ENCODE measurements at places on chromosomes 1 and 21.

- DNase-seq = no peak
Observed at GRCh38 chr1:29646161-29646775, 409.9 kb downstream of the PTPRU start.

- DNase-seq = no peak
Observed at GRCh38 chr1:46183079-46183847, 7.0 kb upstream of the P3R3URF start.

- DNase-seq = no peak
Observed at GRCh38 chr1:101798417-101798816, 198.3 kb downstream of the OLFM3 start.

DNA sequence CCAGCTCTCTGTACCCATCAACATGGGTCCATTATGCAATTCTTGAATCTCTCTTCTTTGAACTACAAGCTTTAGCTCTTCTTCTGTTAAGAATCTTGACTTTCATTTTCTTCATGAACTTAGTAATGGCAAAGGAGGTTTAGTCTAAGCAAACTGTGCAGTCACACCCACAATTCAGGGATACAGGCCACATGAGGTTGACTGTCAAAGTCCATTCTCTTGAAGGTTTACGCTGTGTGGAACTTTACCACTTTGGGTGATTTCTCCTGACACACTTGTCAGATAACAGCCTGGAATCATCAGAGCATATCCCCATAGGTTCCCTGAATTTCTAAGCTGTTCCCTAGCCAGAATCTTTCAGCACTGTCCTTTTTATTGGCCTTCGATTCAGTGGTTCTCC is 48.0 kb upstream of the NHLH2 start:
- DNase-seq = no peak

DNA sequence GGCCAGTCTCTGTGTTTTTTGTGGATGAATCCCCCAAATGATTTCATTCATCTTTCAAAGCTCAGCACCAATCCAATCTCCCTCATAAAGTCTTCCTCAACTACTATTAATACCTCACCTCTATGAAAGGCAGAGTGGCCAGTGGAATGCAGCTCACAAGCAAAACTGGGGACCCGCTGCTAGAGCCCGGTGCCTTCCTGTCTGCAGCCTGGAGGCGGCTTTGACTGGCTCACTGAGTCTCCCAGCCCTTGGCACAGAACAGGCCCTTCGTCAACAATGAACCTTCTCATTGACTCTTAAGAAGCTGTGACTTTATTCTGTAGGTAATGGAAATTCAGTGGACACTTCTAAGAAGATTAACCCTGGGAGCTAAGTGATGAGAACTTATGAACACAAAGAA is 86.8 kb upstream of the RAB4A start:
- DNase-seq = no peak

DNA sequence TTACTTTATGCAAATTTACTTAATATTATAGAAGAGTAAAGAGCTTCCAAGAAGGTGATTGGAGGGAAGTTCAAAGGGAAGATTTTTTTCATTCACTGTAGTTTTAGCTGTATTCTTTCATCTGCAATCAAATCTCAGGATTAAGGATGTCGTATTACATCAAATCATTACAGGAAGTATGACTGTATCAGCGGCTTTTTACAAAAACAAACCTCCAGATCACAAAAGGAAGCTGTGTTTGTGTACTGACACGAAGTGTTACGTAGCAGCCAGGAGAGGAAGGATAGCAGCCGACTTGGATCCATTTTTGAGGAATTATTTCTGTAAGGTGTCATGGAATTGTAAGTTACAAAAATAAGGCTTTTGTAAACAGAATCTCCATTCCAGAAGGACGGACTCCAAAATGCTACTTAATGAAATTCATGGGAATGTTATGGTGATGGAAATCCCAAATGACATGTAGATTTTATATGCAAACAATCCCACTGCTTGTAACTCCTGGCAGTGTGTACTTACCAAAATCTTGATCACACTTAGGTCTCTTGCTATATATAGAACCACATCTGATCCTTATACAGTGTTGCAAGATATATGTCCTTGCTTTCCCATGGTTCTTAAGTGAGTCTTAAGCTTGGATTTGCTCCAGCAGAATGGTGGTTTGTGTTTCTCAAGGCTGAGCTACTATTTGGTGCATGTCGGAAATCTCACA is 49.8 kb downstream of the KCNJ15 start:
- DNase-seq = no peak

- DNase-seq = no peak
Observed at GRCh38 chr21:14313300-14313699, 69.6 kb downstream of the HSPA13 start.

GRCh38 chr1:232899268-232899667 is 51.1 kb upstream of the NTPCR start:
- DNase-seq = no peak

DNA sequence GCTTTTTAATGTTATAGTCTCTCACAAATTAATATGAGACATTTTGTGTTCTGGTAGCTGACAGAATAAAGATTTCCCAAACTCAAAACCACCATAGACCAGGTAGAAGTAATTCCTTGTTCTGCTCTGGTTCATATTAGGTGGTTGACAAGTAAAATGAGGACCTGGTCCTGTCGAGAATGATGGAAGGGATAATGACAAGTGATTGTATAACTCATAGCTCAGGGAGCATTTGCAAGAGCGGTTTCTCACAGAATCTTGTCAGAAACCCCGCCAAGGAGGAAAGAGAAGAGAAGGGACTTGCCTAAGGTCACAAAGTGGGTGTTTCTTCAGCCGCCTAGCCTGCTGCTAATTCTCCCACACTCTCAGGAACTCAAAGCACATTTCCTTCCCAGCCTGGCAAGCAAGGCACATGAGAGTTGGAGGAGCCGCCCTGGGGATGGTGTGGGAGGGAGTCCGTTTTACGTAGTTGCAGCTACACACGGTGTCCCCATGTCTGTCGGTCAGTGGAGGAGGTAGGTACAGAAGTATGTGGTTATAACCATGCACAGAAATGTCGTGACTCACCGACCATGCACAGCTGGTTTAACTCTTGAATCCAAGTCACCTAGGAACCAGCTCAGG is 46.5 kb downstream of the SAMD13 start:
- no peak for DNase-seq

- no peak for DNase-seq
Observed at GRCh38 chr1:115717541-115717940, 51.0 kb downstream of the CASQ2 start.

GRCh38 chr1:236773919-236774318 is 21.2 kb upstream of the MTR start:
- no peak for DNase-seq

- no peak for DNase-seq
Observed at GRCh38 chr21:34841154-34841553, 172.4 kb downstream of the CLIC6 start.

GRCh38 chr1:104125266-104125665 is 375.6 kb downstream of the AMY1C start:
- no peak for DNase-seq

GRCh38 chr1:10514490-10515235 is 39.9 kb downstream of the PEX14 start:
- no peak for DNase-seq

GRCh38 chr1:51328279-51328678 is 2.1 kb downstream of the TTC39A start:
- no peak for DNase-seq

DNA sequence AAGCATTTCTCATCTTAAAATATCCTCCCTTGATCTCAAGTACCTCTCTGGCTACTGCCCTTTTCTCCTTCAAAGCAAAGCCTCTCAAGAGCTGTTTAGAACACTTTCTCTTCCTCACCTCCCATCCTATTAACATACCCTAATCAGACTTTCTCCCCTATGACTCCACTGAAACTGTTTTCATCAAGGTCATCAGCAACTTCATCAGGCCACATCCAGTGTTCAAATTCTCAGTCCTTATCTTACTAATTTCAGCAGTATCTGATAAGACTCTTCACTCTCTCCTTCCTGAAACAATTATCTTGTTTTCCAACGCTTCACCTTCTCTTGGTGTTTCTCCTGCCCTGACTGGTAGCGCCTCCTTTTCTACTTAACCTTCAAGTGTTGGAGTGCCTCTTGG is 1.5 kb upstream of the RAP1A start:
- DNase-seq = no peak

DNA sequence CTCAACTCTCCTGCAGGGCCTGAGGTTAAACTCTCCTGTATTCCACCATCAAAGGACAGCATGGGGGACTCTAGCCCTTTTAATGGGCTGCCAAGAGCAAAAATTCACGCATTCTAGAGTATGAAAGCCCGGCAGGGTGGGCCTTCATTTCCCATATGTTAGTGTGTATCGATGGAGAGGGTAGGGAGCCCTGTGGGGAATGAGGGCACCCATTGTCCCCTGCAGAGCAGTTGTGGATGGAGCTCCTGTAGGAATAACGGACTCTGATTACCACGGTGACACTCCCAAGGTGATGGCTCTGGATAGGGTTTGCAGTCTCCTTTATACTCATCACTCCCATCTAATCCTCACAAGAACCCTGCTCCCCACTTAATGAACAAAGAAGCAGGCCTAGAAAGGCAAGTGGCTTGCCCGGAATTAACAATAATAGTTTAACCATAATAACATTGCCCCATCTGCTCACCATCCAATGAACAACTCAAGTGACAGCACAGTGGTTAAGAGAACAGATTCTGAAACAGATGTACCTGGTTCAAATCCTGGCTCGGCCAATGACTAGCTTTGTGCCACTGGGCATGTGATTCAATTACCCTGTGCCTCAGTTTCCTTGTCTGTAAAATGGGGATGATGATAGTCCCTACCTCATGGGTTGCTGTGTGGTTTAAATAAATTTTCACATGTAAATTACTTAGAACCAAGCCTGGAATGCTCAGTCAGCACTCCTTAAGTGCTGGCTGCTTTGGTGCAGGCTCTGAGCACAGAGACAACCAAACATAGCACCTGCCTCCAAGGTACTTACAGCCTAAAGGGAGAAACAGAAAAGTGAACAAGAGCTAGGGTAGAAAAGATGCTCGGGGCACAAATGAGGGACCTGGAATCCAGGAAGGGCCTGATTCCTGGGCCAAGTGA is 29.0 kb downstream of the HIVEP3 start:
- DNase-seq = no peak

DNA sequence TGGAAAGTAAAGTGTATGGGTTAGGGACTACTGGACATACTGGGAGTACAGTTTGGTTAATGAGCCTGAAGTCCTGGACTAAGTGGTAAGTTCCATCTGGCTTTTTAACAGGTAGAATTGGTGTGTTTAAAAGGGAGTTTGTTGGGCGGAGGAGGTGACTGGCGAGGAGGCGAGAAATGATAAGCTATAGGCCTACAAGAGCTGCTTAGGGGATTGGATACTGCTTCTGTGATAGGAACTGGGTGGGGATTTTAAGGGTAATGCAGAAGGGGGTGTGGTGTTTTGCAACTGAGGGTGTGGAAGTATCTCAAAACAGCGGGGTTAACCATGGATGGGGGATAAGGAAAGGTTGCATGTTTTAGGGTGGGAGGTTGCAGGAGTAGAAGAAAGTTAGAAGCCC is 3.5 kb downstream of the ERVH48-1 start:
- no peak for DNase-seq

DNA sequence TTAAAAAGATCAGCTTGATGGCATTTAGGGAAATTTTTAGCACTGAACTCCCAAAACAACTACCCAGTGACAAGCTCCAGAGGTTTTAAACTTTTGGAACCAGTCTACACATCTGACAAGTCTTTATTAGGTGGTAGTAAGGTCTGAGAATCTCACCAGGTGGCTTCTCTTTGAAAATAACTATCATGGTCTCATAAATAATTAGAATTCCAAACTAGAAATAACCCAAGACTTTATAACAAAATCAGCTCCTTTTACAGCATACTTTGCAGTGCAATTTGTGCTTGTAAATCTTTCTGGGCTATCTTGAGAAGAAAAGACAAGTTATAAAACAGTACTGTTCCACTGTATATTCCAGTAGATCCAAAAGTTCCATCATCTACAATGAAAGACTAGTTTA is 108.7 kb downstream of the LTN1 start:
- no peak for DNase-seq

DNA sequence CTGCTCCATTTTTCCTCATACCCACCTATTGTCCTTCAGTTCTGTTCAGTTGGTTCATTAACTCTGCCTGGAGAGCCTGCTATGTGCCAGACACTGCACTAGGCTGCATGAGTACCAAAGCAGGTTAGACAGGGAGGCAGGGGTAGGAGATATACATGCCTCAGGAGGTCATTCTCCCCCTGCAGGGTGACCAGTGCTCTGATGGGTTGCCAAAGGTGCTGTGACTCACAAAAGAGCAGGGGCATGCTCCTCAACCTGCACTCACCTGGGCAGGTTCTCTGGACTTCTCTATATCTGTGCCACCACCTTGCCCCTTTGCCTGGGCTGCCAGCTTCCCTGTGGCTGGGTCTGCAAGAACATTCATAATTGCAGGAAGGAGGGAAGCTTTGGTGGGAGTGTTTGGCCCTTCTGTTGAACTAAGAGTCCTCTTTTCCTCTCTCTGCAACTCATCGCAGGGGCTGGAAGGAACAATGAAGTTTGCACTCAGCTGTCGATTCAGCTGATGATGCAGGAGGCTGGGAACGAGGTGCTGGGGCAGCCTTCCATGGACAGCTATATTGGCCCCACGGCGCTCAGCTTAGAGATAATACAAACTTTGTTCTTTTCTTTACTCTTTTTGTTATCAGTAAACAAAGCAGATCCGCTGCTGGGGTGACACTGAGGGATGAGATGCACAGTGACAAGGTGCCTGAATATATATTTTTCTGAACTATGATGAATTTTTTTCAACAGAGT is 356.4 kb upstream of the PLXNA2 start:
- DNase-seq = no peak

- DNase-seq = no peak
Observed at GRCh38 chr21:34801519-34802132, 132.8 kb downstream of the CLIC6 start.

DNA sequence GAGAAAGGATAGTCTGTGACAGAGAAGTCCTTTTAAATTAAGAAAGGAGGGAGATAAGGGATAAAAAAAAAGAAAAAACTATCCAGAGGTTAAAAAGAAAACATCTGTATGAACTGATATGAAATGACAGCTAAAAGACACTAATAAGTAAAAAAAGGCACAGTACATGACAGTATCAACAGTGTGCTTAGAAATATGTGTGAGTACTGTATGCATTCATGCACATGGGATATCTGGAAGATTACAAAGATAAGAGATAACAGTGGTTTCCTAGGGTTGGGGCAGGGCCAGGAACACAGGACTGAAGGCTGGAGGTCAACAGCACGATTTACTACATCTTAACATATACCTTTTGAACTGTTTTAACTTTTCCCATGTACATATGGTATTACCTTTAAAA is 13.3 kb downstream of the PTP4A2 start:
- DNase-seq = no peak

GRCh38 chr1:29970747-29971325 is 734.5 kb downstream of the PTPRU start:
- DNase-seq = no peak

DNA sequence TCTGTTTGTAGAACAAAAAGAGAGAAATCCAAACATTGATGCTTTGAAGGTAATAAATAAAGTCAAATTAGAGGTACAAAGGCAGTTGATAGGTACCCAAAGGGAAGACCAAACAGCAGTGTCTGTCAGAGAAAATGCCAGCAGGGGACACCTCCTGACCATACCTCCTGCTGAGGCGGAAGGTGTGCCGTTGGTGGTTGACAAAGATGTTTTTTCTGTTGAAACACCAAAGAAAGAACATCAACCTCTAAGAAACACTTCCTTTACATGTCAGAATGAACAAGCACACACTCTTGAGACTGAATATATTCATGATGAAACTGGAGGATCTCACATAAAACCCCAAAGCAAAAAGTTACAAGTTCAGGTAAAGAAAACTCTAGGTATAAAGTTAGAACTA is 128.3 kb downstream of the MACF1 start:
- no peak for DNase-seq
